ENCODE measurements at places on chromosomes 2 and 18. TPM values are rescaled to one million over a fixed set of nuclear protein-coding genes. Genes with fewer than 3 reads are reported as not detected.
A peak's percentile ranks its signal among the peaks of the same experiment; 100 is the strongest.

DNA sequence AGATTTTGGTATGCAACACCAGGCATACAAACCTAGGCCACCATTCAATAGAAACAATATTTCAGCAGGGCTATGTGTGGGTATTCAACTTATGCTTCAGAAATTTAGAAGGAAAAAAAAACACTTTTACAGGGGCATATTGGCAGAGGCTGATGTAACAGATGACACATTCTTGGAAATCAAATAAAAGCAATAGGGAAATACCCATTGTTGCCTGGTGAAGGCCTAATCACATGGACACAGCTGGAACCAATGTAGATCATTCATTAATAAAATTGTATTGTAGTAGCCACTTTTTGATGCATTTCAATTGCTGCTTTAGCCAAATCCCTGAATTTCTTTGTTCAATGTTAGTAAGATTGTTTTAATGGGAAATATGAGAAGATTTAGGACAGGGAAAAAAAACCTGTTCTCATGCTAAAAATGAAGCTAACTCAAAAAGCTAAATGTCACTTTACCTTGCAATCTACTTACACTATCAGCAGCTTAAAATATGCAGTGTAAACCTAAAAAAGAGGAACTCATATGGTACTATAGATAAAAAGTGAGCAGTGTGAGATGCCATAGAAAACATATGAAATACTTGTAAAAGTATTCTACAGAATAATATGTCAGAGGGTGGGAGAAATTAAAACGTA lies 289.4 kb downstream of the ZEB2 start:
- DNase-seq, result no peak

DNA sequence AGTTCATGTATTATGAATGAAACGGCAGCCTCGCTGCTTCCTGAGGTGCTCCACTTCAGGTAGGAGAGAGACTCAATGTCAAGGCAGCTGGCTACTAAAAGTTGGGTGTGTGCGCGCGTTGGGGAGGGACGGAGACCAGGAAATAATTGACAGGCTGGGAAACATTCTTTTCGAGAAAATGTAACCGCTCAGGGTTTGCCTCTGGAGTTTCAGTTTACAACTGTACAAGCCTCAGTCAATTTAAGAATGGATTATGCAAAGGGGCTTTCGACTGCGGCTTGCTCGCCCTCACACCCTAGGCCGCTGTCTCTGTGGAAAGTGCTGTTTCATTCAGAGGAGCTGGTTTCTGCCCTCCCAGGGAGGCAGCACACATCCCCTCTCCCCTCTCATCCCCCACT lies 4.4 kb upstream of the SPRED2 start:
- peak; percentile 42 for DNase-seq

- no peak for DNase-seq
Observed at GRCh38 chr18:49547701-49548100, 14.2 kb upstream of the LIPG start.

GRCh38 chr2:160602073-160602472 lies 108.5 kb upstream of the RBMS1 start:
- no peak for DNase-seq

DNA sequence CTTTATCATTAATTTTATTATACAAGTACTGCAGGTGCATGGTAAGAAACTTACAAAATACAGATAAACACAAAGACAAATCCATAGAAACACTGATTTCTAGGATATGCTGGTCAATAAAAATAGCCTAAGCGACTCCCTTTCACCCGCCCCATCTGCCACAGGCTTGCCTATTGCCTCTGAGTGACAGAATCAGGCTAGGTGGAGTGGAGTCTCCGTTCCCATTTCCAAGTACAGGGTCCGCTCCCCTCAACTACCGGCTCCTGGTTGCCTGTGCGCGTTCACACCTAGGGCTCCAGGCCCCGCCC lies 201 bp upstream of the TRAPPC12 start:
- no peak for DNase-seq

GRCh38 chr2:31568585-31569201 lies 12.0 kb downstream of the SRD5A2 start:
- no peak for DNase-seq

DNA sequence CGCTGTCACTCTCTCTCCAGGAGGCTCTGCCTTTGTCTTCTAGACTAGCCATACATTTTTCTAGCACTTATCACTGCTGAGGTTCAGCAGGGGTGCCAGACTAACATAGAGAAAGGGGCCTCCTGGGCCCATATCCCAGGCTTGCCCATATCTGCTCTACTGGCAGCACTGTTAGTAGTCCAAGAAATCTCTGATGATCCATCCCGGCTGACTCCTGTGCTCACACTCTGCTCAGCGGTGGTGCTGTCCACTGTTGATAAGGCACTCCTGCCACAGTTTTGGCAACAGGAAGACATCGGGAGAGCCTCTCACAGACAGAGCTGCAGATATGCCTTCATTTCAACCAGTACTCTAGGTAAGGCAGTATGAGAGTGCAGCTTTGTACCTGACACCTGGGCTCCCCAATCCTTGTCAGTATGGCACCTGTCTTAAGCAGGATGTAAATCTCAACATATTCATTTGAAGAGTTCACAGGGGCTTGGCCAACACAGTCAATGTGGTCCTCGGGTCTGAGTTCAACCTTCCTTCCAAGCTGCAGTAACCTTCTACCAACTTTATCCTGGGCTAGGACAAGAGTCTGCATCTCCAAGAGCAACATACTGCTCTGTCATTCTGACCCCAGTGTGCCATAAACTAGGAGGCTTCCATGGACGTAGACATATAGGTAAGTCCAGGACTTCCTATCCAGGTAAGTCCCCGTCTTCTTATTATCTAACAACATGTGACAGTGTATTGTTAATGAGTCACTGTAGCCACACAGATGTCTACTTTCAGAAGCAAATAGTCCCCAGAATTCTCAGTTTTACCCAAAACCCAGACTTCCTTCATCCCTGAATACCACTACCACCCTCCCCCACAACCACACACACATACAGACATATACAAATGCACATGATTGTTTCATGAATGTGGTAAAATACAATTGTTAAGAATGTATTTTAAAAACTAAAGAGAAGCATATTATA lies 16.2 kb downstream of the KLF7 start:
- no peak for DNase-seq

- DNase-seq, result peak; percentile 94
Observed at GRCh38 chr2:17309741-17310339, 208.4 kb downstream of the RAD51AP2 start.

DNA sequence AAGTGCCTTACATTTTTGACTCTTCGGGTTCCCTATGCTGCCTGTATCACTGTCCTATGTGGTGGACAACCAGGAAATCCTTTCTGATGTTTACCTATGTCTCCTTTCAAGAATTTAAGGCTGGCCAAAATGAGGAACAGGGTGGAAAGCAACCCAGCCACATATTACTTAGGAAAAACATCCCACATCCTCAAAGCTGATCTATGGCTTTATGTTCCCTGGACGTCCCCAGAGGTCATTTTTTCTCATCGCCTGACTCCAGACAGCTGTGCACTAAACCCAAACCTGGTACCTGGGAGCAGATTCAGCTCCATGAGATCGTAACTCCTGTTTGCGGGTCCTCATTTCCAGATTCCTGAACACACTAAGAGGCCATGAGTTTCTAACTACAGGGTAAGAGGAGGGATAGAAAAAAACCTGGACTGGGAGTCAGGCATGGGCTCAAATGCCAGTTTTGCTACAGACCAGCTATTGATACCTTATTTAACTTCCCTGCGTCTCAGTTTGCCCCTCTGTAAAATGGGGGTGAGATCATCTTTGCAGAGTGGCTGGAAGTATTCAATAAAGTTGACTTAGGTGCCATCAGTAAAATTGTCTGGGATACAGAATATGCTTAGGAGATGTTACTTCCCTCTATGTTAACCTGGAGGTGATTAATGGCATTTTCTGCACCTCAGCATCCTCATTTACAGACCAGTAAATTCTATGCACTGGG lies 70.8 kb downstream of the TNS1 start:
- DNase-seq, result no peak

DNA sequence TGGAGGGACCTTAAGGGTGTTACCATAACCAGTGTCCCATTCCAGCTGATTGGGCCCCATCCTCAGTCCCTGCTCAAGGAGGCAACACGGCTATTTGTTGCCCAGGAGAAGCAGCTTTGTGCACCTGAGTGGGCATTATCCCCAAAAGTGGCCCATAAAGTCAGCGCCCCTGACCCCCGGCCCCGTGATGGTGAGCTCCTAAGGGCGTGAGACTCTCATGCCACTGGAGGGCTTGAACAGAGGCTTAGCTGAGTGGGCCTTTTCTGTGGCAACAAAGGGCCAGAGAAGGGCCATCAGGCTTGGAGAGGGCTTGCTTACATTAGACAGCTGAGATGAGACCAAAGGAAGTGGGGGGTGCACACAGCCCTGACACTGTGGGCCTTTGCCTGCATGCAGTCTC lies 99.2 kb upstream of the RAB6C start:
- DNase-seq, result no peak

- peak; percentile 40 for DNase-seq
Observed at GRCh38 chr2:8475349-8476031, 206.4 kb upstream of the ID2 start.

DNA sequence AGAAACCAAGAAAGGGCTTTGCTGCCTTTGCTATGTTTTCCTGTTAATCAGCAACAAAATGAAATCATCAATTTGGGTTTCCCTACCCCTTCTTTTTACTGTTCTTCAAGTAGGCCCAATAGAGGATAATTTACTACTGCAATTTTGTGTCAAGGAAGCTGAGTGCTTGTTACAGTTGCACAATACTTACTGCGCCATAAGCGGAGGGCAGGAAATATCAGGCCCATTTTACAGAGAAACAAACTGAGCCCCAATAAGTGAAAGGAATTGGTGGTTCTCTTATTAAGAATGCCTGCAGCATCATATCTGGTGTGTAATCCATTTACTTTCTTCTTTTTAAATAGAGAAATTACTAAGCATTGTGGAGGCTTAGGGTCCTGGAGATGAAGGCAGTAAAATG lies 9.3 kb upstream of the LBH start:
- DNase-seq, result no peak

- DNase-seq, result no peak
Observed at GRCh38 chr2:95349568-95350322, 52.6 kb downstream of the KCNIP3 start.

DNA sequence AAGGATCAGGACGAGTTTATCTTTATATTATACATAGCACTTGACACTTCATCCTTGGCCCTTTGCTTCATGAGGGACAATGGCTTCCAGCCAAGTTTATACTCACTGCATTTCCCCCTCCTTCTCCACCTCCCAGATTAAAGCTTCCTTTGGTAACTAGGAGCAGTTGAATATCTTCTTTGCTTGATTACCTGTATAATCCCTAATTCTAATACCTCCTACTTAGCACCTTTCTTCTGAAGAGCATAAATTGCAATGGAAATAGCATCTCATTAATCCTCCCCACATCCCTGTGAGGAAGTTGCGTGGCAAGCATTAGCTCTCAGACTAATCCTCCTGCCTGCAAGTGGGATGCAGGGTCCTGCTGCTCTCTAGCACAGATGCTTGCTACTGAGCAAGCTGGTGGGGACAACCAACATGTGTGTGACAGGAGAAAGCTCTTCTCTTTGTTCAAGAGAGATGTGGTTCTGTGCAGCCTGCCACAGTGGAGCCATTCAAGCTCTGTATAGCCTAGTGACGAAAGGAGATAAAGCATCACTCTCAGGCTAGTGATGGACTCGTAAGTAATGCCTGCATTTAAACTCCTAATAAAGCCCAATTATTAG lies 19.1 kb downstream of the KLHL14 start:
- no peak for DNase-seq

- DNase-seq, result peak; percentile 50
Observed at GRCh38 chr2:39487398-39488250, 50.5 kb upstream of the MAP4K3 start.

- DNase-seq, result peak; percentile 35
Observed at GRCh38 chr2:188734691-188735090, 239.5 kb upstream of the COL3A1 start.

GRCh38 chr2:200336980-200337615 lies 30.6 kb downstream of the SPATS2L start:
- no peak for DNase-seq

- no peak for DNase-seq
Observed at GRCh38 chr2:209636076-209636475, 135.6 kb upstream of the UNC80 start.

DNA sequence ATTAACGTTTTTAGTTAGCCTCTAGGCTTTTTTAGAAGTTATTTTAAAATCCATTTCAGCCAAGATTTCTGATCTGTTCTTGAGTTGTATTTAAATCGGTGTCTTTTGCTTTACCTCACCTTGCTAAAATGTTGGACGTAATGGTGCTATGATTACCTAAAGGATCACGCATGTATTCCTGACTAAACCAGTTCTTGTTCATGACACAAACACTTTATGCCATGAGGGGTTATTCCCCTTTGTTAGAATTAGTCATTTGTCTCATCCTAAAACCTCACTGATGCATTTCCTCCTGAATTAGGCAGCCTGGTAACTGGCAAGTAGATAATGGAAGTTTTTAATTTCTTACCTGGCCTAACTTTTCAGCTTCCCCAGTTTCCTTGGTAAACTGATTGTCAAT lies 185.4 kb upstream of the TANK start:
- no peak for DNase-seq

The ANKRD62 gene
- not detected for polyA plus RNA-seq

The LDLRAD4 gene
- polyA plus RNA-seq, result 0.73 TPM

The ASXL3 gene
- 0.33 TPM for polyA plus RNA-seq

The CCDC150 gene
- polyA plus RNA-seq, result 44.2 TPM
